ENCODE measurements at places on chromosomes 6 and 20. TPM values are rescaled to one million over a fixed set of nuclear protein-coding genes. Genes with fewer than 3 reads are reported as not detected.
A peak's percentile ranks its signal among the peaks of the same experiment; 100 is the strongest.

- peak; percentile 34 for DNase-seq
These were observed 58.0 kb downstream of the BLOC1S5 start for GRCh38 chr6:8006208-8006607.

GRCh38 chr20:17939622-17940223, 28.9 kb downstream of the SNX5 start:
- no peak for DNase-seq

DNA sequence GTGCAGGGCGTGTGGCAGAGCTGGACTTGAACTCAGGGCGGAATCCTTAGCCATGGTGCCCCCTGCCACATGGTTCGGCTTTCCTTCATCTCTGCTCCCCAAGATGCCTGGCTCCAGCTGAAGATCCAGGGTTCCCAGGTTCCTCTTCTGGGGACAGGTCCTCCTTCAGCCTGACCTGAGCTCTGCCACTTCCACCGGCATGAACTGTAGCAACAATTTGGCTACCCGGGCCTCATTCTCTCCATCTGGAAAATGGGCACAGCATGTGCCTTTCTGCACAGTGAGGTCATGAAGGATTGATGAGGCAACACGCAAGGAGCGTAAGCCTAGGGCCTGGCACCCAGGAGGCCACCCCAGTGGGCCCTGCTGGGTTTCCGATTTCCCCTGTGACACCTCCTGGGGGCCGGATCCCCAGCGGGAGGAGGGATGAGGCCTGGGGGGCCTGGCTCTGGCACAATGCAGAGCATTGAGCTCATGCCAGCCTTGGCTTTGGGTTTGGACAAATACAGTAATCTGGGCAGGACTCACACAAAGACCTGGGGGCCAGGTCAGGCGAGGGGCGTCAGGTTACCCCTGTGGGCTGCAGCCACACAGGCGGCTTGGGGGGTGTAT, 74.0 kb downstream of the CEBPB start:
- DNase-seq, result no peak

DNA sequence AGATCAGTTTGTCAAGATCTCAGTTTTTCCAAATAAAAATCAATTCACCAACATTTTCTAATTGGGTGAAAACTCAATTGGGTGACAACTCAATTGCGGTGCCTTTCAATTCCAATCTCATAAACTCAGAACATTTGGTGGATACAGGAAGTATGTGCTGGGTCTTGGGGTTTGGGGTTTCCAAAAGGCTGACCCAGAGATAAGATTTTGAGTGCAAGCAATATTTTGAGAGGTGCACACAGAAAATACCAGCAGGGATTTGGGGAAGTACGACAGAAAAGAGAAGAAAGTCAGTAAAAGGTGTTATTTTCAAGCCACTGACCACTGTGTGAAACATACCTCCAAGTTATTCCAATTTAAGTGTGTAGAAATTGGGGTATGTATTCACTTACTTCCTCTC, 258.0 kb downstream of the PHACTR1 start:
- DNase-seq, result no peak

DNA sequence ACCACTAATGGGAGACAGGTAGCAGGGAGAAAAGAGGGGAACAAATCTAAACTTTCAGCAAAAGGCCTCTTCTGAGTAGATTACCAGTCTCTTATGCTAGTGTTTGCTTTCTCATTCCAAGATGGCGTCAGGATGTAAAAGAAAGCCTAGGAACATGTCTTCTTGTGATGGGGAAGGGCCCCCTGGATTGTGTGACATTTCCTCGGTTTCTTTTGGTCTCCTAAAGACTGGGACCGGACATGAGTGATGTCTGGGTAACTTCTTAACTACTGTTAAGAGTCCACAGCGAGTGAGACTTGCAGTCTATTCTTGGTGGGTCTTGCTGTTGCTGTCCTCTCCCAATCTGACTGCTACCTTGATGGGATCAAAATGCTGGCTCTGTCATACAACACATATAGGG, 60.3 kb downstream of the ADGRB3 start:
- no peak for DNase-seq

DNA sequence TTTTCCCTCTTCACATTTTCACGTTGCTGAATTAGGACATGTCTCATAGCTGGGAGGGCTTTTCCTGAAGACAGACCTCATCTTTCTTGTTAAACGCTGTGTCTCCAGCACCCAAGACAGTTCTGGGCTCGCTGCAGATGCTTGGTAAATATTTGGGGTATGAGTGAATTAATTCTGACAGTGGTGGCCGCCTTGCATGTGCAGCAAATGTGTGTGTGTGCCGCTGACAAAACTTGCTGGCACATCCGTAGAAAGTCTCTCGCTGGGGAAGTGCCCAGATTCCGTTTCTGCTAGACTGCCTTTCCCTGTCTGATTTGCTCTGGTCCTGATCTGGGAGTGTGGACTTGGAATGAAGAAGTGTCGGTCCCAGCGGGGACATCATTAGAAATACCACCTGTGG, 48.2 kb upstream of the ZNFX1 start:
- no peak for DNase-seq

The GGTLC1 gene
- total RNA-seq, result not detected

The HSPA12B gene
- 3.4 TPM for total RNA-seq

The PAX1 gene
- 0.44 TPM for total RNA-seq

The ANKRD66 gene
- total RNA-seq, result not detected

The STK38 gene
- total RNA-seq, result 37.9 TPM

All from hepatocyte (in vitro differentiated cells).